Spinal cord (tissue), 10 donors: ENCODE measurements at places on chromosomes 6 and 20. TPM values are rescaled to one million over a fixed set of nuclear protein-coding genes. Genes with fewer than 3 reads are reported as not detected.

- no peak for DNase-seq
Measured at GRCh38 chr20:38450412-38450975, 15.4 kb upstream of the SNHG17 start.

CFAP61 gene
- polyA plus RNA-seq: 5.8 TPM

- no peak for DNase-seq
Measured at GRCh38 chr6:123994891-123995635, 191.4 kb downstream of the NKAIN2 start.

RAET1G gene
- polyA plus RNA-seq: 1.7 TPM

DNA sequence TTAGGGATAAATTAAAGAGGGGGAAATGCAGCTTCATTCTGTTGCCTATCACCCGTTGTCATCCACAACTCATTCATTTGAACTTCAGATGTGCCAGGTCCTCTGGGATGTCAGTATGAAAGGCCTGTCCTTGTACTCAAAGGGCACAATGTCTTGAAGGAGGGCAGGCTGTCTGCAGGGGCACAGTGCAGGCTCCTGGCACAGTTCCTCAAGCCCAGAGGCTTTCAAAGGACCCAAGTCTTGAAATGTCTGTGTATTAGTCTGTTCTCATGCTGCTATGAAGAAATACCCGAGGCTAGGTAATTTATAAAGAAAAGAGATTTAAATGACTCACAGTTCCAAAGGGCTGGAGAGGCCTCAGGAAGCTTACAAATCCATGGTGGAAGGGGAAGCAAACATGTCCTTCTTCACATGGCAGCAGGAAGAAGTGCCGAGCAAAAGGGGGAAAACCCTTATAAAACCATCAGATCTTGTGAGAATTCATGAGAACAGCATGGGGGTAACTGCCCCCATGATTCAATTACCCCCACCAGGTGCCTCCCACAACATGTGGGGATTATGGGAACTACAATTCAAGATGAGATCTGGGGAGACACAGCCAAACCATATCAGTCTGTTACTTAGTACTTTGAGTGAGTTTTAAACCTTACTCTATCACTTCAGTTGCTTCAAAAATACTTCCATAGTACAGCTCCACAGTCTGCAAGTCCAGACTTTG lies 9.4 kb downstream of the SNX9 start:
- DNase-seq: no peak

CRYBG1 gene
- 1.6 TPM for polyA plus RNA-seq

DNA sequence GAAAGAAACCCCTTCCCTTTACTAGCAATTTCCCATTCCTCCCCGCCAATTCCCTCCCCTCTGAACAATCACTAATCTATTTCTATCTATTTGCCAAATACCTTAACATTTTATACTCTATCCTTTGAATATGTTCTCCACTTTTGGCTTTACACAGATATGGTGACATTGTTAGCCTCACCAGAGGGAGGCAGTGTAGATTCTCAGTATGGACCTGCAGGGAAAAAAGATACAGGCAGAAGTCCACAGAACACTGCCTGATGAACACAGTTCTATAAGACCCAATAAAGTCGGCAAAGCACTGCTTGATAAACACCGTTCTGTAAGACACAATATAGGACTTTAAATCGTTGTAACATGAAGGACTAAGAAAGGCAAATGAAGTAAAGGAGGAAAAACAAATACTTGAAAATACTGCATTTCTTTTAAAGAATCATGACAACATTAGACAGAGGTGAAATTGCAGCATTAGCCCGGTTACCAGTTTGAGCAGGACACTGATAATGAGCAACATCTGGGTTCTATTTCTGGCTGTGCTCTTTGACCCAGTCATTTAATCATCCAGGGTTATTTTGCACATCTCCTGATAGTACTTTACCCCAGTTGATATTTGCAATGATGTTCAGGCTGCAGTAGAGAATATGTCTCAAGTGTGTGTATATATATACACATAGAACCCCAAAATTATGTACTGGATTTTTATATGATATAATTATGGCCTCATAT lies 296.8 kb downstream of the UTRN start:
- no peak for DNase-seq

DNA sequence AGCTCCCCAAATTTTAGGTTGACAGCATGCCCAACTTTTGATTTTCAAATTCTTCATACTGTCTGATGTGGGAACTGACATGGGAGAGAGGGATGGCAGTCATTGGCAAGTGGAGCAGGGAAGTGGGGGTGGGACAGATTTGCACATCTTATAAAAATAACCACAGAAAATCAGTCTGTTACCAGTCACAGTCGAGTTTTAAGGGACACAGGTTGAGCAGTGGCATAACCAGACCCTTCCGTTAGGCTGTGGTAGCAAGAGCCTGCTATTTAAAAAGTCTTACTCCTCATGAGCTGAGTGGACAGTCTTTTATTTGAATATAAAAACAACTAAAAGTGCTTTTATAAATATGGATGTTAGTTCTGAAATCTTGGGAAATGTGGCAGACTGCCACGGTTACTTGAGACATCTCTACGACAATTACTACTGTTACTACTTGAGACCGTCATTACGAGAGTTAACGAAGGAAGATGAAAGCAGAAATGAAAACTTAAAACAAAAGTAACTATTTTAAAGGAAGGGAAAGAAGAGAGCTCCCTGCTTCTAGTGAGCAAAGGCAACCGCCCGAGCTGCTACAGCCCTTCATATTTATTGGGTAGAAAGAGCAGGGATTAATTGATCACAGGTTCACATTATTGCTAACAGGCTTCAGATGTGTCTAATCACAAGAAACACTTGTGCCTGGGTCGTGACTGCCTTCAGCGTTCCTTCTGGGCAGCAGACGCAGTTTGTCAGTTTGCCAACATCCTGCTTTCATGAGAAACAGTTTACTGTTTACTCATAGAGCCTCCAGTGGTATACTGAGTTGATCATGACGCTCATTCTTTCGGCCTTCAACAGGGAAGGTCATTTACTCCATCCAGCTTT lies 71.3 kb downstream of the EFHC1 start:
- no peak for DNase-seq

- DNase-seq: no peak
Measured at GRCh38 chr6:117306227-117306790, 41.0 kb downstream of the VGLL2 start.

DNA sequence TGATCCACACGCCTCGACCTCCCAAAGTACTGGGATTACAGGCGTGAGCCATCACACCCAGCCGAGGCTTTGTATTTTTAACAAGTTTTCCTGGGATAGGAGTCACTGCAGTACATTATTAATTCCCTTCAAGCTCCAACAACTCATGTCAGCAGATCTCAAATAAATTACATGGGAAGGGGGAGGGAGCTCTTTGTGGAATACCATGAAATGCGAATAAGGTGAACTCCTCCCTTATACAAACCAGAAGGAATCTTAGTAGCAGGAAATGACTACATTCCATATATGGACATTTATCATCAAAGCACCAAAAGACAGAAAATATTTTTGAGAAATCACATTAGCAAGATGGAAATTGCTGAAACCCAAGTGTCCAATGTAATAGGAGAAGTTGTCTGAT lies 2.9 kb downstream of the GSS start:
- no peak for DNase-seq

DNA sequence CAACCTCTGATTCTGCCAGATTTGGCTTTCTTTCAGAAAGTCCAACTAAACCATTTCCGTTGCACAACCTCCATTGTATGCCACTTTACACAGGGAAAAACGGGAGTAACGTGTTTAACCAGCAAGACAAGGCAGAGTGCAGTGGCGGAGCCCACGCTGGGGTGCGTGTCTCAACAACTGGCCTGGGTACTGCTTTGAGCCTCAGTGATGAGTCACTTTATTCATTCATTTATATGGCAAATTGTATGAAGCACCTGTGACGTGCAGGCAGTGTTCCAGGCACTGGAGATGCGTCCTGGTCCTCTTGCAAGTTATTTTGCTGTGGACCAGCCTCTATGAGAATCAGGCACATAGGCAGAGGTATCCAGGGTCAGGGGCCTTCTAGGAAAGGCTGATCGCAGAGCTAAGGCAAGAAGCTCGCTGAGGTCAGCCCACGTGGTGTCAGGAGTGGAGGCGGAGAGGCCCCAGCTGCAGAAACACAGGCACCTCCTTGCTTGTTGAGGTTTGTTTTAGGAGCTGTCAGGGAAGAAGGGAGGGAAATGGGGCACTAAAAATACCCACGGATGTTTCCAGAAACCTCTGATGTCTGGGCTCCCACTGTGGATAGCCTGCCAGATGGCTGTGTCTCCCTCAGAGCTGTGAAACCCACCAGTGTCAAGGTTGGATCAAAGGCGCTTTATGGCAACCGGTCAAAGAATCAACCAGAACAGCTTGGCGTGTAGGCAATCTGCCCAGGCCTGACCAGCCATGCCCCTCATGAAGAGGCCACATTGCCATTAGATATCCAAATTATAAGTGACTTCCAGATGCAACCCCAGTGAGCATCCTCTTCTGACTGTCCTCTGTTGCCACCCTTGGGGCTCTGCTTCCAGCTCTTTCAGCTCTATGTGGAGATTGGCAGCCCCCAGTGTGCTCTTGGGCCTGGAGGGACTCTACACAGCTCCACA lies 157.2 kb downstream of the CD83 start:
- DNase-seq: no peak

CTCFL gene
- 0.27 TPM for polyA plus RNA-seq

DNA sequence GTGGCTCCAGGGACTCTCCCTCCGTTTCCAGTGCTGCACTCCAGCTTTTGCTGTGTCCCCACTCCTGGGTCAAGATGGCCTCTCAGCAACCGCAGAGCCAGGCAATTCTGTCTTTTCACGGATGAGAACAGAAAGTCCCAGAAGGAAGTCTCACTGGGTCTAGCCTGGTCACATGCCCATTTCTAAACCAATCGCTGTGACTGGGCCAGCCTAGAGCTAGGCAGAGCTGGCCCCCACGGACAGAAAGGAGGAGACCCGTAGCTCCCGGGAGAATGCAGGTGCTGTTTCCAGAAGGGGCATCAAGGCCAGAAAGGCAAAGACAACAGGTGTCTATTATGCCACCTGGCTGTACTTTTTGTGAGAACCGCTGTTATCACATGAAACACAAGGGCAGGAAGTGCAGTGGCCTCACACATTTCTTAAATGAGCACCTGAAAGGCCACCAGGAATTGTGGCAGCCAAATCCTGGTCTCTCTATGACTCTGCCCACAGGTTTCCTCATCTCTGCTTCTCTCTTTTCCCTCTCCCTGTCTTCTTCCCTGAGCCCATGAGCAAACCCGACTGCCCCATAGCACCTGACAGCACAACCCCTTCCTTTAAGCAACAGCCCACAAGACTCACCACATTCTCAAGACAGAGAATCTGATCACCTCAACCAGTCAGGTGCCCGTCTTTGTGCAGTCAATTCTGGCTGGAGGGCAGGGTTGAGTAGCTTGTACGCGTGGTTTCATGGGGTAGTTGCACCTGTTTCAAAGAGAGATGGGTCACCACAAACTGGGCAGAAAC lies 37.1 kb upstream of the B4GALT5 start:
- no peak for DNase-seq

APOBEC2 gene
- 1.0 TPM for polyA plus RNA-seq

- no peak for DNase-seq
Measured at GRCh38 chr20:62364911-62365736, 2.0 kb downstream of the LAMA5 start.
